Central memory CD8-positive, alpha-beta T cell (primary cell): ENCODE measurements at places on chromosomes 2 and 18.
A peak's percentile ranks its signal among the peaks of the same experiment; 100 is the strongest.

DNA sequence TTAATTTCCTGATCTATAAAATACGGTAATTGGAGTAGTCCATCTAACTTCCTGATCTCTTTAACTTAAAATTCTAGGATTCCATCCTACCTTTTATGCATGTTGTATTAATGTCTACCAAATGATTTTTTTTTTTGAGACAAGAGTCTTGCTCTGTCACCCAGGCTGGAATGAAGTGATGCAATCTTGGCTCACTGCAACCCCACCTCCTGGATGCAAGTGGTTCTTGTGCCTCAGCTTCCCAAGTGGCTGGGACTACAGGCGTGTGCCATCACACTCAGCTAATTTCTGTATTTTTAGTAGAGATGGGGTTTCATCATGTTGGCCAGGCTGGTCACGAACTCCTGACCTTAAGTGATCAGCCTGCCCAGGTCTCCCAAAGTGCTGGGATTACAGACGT is 47.8 kb downstream of the CFAP36 start:
- no peak for DNase-seq

DNA sequence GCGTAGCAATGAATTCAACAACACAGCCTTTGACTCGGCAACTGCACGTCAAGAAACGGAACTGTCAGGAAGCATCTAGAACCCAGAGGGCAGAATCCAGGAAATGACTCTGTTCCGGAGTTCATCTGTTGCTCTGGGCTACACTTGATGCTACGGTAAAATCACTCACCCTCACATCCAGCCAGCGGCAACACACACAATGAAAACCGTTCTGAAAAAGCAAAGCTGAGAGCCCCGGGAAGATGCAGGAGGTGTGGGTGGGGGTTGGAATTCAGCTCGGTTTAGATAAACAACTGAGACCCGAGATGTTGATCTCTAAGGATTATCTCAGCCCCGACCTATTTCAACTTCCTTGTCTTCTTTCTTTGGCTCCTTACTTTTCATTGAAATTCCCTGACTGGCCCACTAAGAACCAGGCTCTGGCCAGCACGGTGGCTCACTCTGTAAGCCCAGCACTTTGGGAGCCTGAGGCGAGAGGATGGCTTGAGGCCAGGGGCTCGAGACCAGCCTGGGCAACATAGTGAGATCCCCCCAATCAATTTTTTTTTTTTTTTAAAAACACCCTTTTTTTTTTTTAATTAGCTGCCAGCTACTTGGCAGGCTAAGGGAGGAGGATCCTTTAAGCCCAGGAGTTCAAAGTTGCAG is 13.3 kb upstream of the RAB17 start:
- peak; percentile 48 for DNase-seq

DNA sequence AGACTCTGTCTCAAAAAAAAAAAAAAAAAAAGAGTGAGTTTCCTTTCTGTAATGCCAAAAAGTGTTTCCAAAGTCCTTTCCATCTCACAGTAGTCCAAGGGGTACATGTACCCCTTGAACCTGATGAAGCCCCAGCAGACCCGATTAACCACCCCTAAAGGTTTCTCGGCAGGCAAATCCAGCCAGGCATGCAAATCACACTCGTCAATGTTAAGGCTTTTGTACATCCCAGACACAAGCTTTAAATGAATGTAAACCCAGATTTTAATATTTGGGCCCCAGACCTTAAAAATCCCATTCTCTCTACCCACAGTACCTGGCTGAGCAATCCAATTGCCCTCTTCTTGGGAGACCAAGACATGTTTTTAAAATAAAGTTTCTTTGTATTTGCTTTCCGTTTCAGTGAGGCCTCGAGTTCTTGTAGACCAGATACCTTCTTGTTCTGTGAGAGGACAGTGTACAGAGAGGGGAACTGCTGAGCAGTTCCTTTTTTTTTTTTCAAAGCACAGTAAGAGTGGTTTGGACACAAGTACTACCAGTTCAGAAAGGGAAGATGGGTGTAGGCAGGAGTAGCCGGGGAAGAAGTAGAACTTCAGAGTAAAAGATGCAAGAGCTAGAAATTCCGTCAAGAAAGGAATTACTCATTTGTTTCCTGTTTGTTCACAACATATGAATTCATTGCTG is at the start of gene NLRC4:
Gene NLRC4 (minus strand): TSS at position 465 of the 684 bp plus-strand sequence. CDS start 8,111 bp downstream, outside the sequence.
- no peak for DNase-seq

DNA sequence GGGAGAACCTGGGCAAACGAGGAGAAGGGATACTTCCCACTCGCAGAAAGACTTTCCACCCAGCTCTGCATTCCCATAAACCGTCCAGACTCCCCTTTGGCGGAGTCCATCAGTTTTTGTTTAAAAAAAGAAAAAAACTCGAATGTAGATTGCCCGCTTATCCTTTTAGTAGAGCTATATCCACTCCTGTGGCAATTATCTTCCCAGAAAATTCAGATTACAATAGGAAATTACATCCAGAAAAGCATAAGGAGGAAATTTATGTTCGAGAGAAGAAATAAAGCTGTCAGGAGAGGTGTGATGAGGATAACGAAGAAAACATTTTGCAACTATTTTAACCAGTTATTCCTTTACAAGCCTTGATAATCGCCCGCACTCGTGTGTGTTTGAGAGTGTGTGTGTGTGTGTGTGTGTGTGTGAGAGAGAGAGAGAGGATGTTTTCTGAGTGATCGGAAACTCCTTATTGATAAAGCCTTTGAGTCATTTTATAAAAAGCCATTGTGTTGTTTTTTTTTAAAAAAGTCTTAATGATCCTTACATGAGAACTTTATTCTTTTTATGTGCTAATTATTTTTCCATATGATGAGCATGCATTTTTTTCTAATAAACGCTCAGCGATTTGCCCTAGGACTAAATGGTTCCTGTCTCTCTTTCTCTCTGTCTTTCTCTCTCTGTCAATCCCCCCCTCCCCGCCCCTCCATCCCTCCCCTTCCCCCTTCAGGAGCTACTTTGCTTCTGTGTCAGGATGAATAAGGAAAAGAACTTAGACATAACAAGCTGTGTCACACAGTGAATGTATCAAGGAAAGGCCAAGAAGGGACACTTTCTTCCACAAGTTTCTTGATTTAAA is 1.1 kb upstream of the PPP3R1 start:
- no peak for DNase-seq

GRCh38 chr18:9334973-9335696 is 562 bp downstream of the TWSG1 start:
- no peak for DNase-seq

- DNase-seq, result no peak
These were observed 4.5 kb upstream of the SLC4A5 start for GRCh38 chr2:74347742-74348141.

GRCh38 chr18:28015671-28016070 is 161.3 kb downstream of the CDH2 start:
- DNase-seq, result no peak

- no peak for DNase-seq
These were observed 30.0 kb downstream of the CTLA4 start for GRCh38 chr2:203897544-203897943.

GRCh38 chr2:123723706-123724105 is 301.4 kb upstream of the CNTNAP5 start:
- DNase-seq, result no peak

DNA sequence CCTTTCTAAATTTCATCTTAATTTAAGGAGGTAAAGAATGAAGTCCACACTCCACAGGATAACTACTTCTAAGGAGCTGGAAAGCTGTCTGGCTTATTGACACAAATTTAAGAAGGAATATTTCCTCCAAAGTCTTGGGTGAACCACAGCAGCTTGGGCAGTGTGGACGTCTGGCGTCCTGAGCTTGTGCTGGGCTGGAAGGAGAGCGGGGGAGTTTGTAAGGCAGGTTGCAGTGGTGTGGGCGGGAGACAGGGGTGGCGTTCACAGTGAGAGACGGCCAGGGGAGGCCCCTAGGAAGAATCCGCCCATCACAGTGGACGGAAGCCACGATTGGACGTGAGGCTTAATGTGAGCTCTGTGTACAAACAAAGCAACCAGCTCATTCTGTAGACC is 25.7 kb downstream of the ADI1 start:
- DNase-seq, result no peak

GRCh38 chr2:6945821-6946220 is 28.6 kb downstream of the RNF144A start:
- DNase-seq, result no peak
